ENCODE measurements at places on chromosomes 6 and 20. TPM values are rescaled to one million over a fixed set of nuclear protein-coding genes. Genes with fewer than 3 reads are reported as not detected.

The RFX6 gene
- not detected for total RNA-seq

The HAO1 gene
- total RNA-seq = not detected

The CCN2 gene
- not detected for total RNA-seq

The RPS6KA2 gene
- 13.5 TPM for total RNA-seq

The BCAS4 gene
- 77.4 TPM for total RNA-seq

The NHSL1 gene
- 0.08 TPM for total RNA-seq

The C6orf15 gene
- not detected for total RNA-seq

DNA sequence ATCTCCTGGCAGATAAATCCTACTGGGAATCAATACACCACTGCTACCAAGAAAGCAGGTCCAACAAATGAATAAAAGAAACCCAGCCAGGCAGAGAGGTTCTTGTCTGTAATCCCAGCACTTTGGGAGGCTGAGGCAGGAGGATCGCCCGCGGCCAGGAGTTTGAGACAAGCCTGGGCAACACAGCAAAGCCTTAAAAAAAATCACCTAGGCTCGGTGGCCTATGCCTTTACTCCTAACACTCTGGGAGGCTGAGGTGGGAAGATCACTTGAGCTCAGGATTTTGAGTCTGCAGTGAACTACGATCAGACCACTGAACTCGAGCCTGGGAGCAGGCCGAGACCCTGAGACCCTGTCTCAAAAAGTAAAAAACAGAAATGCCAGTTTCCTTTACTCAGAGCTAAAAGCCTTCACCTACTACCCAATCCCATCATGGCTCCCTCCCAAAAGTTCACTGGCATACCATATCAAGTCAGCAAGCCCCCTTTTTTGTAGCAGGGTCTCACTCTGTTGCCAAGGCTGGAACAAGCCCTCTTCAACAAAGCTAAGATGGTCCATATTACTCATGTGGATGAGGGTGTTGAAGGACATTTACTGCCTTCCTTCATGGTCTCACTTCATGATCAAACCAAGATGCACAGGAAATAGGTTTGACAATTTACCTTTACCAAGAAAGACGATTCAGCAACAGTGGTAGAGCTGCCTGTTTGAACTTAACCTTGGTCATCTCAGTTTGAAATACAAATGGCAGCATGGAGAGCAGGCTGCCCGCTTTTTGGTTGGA, 5.3 kb downstream of the SNX5 start:
- no peaks in the 10 kb centered on the region for H3K36me3 ChIP-seq
- peak overlapping the region; percentile 50 for H3K4me3 ChIP-seq
- no peaks in the 10 kb centered on the region for H3K27me3 ChIP-seq
- peak overlapping the region; percentile 25 for H3K27ac ChIP-seq

- no peak overlapping the region for H3K27ac ChIP-seq
- H3K36me3 ChIP-seq = no peaks in the 10 kb centered on the region
- peaks cover 7% of the 10 kb centered on the region for H3K4me1 ChIP-seq
- H3K27me3 ChIP-seq = no peaks in the 10 kb centered on the region
Measured at GRCh38 chr6:147078106-147078505, 126.1 kb upstream of the STXBP5 start.

DNA sequence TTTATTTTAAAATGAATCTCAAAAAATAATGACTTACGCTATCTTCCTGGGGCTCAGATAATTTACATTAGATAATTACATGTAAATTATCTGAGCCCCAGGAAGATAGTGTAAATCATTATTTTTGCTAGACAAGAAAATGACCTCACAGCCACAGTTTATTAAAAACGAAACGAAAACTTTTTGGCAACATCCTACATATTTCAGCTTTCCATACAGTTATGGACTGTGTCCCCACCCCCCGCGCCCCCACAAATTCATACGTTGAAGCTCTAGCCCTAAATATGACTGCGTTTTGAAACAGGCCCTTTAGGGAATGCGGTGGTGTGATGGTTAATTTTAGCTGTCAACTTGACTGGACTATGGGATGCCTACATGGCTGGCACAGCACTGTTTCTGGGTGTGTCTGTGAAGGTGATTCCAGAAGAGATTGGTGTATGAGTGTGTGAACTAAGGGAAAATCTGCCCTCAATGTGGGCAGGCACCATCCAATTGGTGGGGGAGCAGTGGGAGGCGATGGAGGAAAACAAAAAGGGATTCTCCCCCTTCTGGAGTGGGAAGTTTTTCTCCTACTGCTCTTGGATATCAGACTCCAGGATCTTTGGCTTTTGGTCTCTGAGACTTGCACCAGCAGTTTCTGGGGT, 52.6 kb downstream of the TRPC4AP start:
- H3K4me3 ChIP-seq = no peak overlapping the region
- H3K36me3 ChIP-seq = no peaks in the 10 kb centered on the region
- H3K27me3 ChIP-seq = no peaks in the 10 kb centered on the region
- H3K27ac ChIP-seq = peak overlapping the region; percentile 61
- H3K4me1 ChIP-seq = no peaks in the 10 kb centered on the region

GRCh38 chr6:2956930-2957685, 14.3 kb downstream of the SERPINB6 start:
- DNase-seq = no peak
- H3K4me1 ChIP-seq = peaks cover 30% of the 10 kb centered on the region
- no peaks in the 10 kb centered on the region for H3K36me3 ChIP-seq
- H3K27me3 ChIP-seq = no peaks in the 10 kb centered on the region

- H3K27ac ChIP-seq = no peak overlapping the region
- H3K4me3 ChIP-seq = no peak overlapping the region
- DNase-seq = no peak
- no peaks in the 10 kb centered on the region for H3K27me3 ChIP-seq
- no peaks in the 10 kb centered on the region for H3K36me3 ChIP-seq
- peaks cover 11% of the 10 kb centered on the region for H3K4me1 ChIP-seq
Measured at GRCh38 chr20:24646321-24646720, 176.9 kb downstream of the SYNDIG1 start.

DNA sequence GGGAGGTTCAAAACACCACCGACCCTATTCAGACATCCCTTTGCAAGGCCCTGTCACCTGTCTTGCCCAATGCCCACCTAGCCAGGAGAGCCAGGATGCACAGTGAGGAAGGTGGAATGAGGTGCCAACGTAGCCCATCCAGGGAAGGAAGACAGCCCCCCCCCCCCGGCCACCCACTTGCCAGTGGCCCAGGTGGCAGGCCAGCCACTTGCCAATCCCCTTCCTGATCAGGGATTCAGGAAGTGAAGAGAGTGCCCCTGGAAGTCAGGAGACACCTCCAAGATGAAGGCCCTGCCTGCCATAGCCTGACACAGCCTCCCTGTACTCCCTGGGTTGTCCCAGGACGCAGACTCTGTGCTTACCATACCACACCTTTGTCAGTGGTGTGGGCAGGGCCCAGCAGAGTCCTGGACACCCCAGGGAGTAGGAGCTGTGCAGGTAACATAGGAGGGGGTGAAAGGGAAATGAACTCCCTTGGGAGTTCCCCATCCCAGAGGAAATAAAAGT, 54.7 kb downstream of the MRPL14 start:
- DNase-seq = no peak
- H3K27ac ChIP-seq = peak overlapping the region; percentile 82
- no peaks in the 10 kb centered on the region for H3K36me3 ChIP-seq
- peak overlapping the region; percentile 89 for H3K4me3 ChIP-seq

- no peak overlapping the region for H3K4me3 ChIP-seq
Measured at GRCh38 chr6:74607934-74608333, 597.9 kb downstream of the COL12A1 start.

GRCh38 chr6:81906709-81907204, 154.3 kb upstream of the TENT5A start:
- no peaks in the 10 kb centered on the region for H3K4me1 ChIP-seq
- no peaks in the 10 kb centered on the region for H3K36me3 ChIP-seq
- DNase-seq = no peak
- no peak overlapping the region for H3K4me3 ChIP-seq

DNA sequence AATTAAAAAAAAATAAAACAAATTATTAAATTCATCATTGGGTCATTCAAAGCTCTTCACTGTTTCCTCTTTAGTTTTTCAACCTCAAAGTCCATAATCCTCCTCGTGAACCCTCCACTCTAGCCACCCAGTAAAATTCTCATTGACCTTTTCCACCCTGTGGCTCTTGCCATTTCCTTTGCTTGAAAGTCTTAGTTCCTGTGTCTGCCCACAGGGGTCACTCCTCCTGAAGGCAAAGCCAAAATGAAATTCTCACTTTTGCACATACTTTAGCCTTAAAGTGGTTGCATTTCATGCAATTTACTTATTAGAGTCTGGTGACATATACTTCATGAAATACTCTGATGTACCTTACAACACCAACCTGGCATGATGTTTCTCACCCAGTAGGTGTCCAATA, 263.7 kb downstream of the BMP2 start:
- H3K4me1 ChIP-seq = no peaks in the 10 kb centered on the region
- DNase-seq = no peak
- H3K4me3 ChIP-seq = no peak overlapping the region
- no peaks in the 10 kb centered on the region for H3K27me3 ChIP-seq

DNA sequence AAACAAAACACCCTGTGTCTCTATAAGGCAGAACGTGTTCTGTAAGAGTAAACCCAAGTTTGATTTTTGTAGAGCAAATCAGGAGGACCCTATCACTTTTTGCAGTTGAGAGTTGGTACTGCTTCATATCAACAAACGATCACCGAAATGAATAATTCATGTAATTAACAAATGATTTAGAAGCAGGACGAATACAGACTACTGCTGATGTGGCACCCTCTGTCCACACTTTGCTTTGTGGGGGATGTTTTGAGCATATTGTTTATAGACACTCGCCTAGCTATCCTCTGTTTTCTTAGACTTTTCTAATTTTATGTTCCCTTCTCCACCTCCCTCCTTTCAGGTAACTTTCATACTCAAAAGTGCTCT, 1.5 kb downstream of the CD2AP start:
- no peaks in the 10 kb centered on the region for H3K27me3 ChIP-seq
- peak overlapping the region; percentile 98 for H3K27ac ChIP-seq
- peak overlapping the region; percentile 100 for H3K4me3 ChIP-seq
- H3K4me1 ChIP-seq = peaks cover 63% of the 10 kb centered on the region
- H3K36me3 ChIP-seq = no peaks in the 10 kb centered on the region

DNA sequence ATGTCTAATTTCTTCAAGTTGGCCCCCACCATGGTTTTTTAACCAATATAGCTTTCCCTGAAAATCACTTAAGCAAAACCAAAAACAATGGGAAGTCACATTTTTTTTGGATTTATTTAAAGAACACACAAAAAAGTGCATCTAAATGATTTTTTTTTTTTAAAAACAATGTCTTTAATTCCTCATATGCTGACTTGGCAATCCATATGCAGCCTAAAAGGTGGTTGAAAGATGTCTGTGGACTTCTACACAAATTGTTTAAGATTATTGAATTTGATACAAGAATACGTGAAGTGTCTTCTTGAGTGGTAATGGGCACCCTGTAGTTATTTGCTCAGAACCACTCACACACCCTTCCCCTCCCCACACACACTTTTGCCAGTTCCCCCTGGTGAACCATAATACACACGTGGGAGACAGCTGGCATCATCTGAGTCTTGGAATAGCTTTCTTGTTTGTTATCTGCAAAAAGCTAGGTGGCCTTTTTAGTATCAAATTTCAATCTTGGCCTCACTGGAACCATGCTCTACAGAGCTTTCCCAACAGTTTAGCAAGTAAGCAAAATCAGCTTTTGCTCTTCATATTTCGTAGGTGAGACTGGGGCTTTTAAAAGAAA, 60.9 kb upstream of the TULP1 start:
- H3K4me1 ChIP-seq = no peaks in the 10 kb centered on the region
- no peak overlapping the region for H3K4me3 ChIP-seq
- no peak for DNase-seq
- H3K27ac ChIP-seq = peak overlapping the region; percentile 31

DNA sequence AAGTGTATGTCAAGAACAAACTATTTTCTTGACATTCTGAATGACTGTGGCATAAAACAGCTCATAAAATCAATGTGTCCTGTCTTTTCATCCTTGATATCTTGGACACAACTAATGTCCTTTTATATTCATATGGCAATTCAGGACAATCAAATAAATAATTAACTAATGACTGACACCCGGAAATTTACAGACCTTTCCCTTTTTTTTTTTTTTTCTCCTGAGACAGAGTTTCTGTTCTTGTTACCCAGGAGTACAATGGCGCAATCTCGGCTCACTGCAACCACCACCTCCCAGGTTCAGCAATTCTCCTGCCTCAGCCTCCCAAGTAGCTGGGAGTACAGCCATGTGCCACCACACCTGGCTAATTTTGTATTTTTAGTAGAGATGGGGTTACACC, 107.1 kb upstream of the LGSN start:
- no peaks in the 10 kb centered on the region for H3K4me1 ChIP-seq
- no peak overlapping the region for H3K4me3 ChIP-seq
- H3K36me3 ChIP-seq = no peaks in the 10 kb centered on the region

GRCh38 chr6:90274451-90275030, 22.1 kb downstream of the BACH2 start:
- H3K27me3 ChIP-seq = no peaks in the 10 kb centered on the region
- peak overlapping the region; percentile 83 for H3K27ac ChIP-seq
- peaks cover 47% of the 10 kb centered on the region for H3K4me1 ChIP-seq
- peak overlapping the region; percentile 88 for H3K4me3 ChIP-seq

DNA sequence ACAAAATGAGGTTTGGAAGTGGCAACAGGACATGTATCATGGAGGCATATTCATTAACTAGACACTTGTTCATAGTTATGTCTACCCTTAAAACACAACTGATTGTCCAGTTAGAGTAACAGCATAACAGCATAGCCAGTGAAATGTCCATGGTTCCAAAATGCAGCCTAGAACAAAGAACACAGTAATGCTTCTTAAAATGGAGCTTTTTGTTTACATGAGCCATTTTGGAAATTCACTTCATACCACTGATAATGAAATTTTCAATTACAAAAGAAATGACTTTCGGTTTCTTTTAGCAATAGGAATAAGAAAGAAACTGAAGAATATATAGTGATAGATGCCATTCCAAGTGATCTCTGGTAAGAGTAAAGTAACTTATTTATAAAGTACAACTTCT, 111.1 kb upstream of the DST start:
- H3K27ac ChIP-seq = no peak overlapping the region
- no peaks in the 10 kb centered on the region for H3K4me1 ChIP-seq
- no peak overlapping the region for H3K4me3 ChIP-seq
- H3K36me3 ChIP-seq = no peaks in the 10 kb centered on the region

DNA sequence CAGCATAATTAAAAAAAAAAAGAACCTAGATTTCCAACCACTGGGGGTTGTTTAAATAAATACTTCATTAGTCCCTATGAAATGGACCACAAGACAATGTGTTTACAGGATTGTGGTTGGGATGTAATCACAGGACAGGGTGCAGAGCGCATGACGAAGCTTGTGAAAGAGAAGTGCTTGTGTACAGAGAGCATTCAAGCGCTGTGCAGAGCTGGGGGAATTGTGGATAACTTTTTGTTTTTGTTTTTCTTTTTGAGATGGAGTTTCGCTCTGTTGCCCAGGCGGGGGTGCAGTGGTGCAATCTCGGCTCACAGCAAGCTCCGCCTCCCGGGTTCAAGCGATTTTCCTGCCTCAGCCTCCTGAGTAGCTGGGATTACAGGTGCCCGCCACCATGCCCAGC, 22.3 kb downstream of the LAMA5 start:
- DNase-seq = no peak
- no peak overlapping the region for H3K4me3 ChIP-seq
- no peak overlapping the region for H3K27ac ChIP-seq
- H3K36me3 ChIP-seq = no peaks in the 10 kb centered on the region

GRCh38 chr6:53347250-53347920, 1.4 kb downstream of the ELOVL5 start:
- peaks cover 2% of the 10 kb centered on the region for H3K36me3 ChIP-seq
- H3K27ac ChIP-seq = peak overlapping the region; percentile 98
- H3K27me3 ChIP-seq = no peaks in the 10 kb centered on the region
- H3K4me3 ChIP-seq = peak overlapping the region; percentile 98
- no peak for DNase-seq
- H3K4me1 ChIP-seq = peaks cover 30% of the 10 kb centered on the region

- no peaks in the 10 kb centered on the region for H3K27me3 ChIP-seq
- peaks cover 14% of the 10 kb centered on the region for H3K4me1 ChIP-seq
- no peak for DNase-seq
- peaks cover 9% of the 10 kb centered on the region for H3K36me3 ChIP-seq
- H3K4me3 ChIP-seq = no peak overlapping the region
Measured at GRCh38 chr20:1712634-1713624, 55.4 kb upstream of the SIRPG start.
